ENCODE measurements at places on chromosomes 5 and 9. TPM values are rescaled to one million over a fixed set of nuclear protein-coding genes. Genes with fewer than 3 reads are reported as not detected.

NMUR2 gene
- total RNA-seq = not detected

SLC34A3 gene
- total RNA-seq = under 0.01 TPM

LHFPL2 gene
- 84.7 TPM for total RNA-seq

FIBCD1 gene
- total RNA-seq = 17.5 TPM

BTNL3 gene
- not detected for total RNA-seq

ZNF879 gene
- total RNA-seq = 4.9 TPM

PDGFRB gene
- 126 TPM for total RNA-seq

FRMD3 gene
- total RNA-seq = 0.44 TPM

GDNF gene
- total RNA-seq = 1.2 TPM

UBLCP1 gene
- total RNA-seq = 20.9 TPM

CER1 gene
- not detected for total RNA-seq

NEURL1B gene
- total RNA-seq = 2.6 TPM

Data from smooth muscle cell of trachea (primary cell).